ENCODE measurements at places on chromosomes 3 and 15.

DNA sequence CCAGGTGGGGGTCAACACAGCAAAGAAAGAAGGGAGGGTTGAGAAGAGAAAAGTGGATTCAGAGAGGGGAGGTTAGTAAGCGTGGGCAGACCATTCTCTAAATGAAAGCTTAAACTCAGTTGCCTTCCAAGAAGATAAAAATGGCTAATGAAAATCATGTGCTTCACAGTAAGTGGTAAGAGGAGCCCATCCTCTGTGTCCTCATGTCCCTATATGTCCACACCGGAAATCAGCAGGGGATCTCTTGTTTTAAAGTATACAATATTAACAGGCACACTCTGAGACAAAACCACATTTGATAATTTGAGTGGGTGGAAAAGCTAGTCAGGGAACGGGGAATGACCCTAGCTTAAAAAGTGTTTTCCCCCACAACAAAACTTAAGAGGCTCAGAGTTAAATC is 4.4 kb upstream of the FOXP1 start:
- no peak for DNase-seq

DNA sequence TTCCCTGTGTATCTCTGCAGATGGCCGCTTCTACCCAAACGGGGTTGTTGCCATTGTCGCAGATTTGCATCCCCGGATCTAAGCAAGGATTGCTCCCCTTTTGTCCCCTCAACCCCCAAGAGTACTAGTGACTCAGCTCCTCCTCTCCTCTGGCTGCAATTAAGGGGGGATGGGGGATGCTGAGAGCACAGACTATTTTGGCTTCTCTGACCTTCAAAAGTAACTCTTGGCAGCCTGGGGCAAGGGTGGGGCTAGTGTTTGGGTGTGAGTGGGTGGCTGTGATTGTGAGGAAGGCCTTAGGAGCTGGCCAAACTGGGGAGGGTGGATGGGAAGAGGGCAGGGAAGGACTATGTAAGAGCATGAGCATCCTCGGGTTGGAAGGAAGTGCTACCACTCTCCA is 1.2 kb upstream of the MAP1A start:
- no peak for DNase-seq

- DNase-seq = no peak
Observed at GRCh38 chr3:183930086-183930485, 45.4 kb upstream of the PARL start.

DNA sequence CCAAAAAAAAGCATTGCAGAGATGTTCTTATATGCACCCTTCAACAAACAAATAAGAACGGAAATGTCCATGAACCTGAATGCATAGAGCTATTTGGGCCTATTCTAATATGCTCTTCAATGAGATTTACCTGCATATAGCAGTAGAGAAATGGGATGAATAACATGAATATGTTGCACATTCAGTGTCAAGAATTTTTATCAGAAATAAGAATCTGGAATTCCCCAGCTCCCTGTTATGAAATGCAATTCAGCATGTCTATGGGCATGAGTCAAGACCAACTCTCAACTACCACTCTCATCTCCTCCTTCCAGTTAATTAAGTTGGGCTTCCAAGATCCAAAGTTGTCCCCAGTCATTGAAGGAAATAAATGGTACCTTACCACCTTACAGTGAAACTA is 133.7 kb upstream of the ALCAM start:
- no peak for DNase-seq

- no peak for DNase-seq
Observed at GRCh38 chr3:170499562-170500156, 81.0 kb downstream of the CLDN11 start.

DNA sequence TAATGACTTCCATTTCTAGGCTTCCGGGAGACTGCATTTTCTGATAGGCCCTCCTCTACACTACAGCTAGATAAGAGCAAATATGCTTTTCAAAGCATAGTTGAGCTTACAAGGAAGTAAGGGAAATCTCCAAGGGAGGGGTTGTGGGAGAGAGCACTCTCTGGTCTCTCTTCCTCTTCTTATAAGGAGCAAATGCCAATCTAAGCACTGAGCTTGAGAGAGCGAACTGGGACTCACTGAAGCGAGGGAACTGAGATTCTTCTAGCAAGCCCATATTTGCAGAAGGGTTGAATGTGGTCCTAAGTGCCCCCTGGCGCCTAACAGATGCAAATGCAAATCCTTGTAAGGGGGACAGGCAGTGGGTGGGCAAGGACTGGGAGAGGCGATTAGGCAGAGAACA is 164.8 kb downstream of the ERC2 start:
- DNase-seq = peak; percentile 4

DNA sequence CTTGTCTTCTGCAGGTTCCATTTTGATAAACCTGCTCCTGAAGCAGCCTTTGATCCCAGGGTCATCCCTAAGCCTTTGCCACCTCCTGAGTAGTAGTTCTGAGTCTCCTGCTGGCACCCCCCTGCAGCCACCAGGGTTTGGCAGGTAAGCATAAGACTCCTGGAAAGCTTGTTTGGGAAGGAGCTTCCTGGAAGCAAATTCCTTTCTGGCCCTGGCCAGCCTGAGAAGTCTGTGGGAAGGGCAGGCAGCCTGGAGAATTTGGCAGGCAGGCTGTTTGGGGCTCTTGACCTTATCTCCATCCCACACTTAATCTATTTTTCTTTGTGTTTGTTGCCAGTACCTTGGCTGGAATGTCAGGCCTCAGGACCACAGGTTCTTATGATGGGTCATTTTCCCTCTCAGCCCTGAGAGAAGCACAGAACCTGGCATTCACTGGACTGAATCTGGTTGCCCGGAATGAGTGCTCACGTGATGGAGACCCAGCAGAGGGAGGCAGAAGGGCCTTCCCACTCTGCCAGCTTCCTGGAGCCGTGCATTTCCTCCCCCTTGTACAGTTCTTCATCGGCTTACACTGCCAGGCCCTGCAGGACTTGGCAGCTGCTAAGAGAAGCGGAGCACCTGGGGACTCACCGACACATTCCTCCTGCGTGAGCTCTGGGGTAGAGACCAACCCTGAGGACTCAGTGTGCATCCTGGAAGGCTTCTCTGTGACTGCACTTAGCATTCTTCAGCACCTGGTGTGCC is 13.4 kb downstream of the ATRIP start:
- DNase-seq = no peak

GRCh38 chr3:44411031-44411645 is 66.3 kb downstream of the ZNF445 start:
- DNase-seq = no peak

- DNase-seq = no peak
Observed at GRCh38 chr3:186962445-186962844, 32.1 kb downstream of the ST6GAL1 start.

GRCh38 chr3:31947671-31948091 is 33.4 kb downstream of the OSBPL10 start:
- no peak for DNase-seq

GRCh38 chr15:66629817-66630576 is 64.2 kb upstream of the LCTL start:
- DNase-seq = no peak

- no peak for DNase-seq
Observed at GRCh38 chr3:12878141-12878574, 36.8 kb upstream of the RPL32 start.

GRCh38 chr15:70098461-70099166 is 897 bp upstream of the TLE3 start:
- DNase-seq = no peak

DNA sequence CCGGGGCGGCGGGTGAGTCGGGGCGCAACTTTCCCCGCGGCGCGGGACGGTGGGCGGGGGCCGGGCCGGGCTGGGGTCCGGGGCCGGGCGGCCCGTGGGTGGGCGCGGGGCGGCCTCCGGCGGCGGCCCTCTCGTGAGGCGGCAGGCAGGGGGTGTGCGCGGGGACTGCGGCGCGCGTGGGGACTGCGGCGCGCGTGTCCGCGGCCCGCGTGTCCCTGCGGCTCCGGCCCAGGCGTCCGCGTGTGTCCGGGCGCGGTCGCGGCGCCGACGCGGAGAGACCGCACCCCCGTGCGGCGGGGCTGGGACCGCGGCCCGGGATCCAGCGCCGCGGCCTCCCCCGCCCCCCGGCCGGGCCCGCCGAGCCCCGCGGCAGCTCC is 349 bp downstream of the PLXNA1 start:
- DNase-seq = no peak

Measured in stimulated activated CD4-positive, alpha-beta T cell treated with anti-CD3 and anti-CD28 coated beads, Interleukin-12 subunit alpha, Interleukin-12 subunit beta, amount 100 ng/mL, for 48 hours (primary cell).